ENCODE measurements at places on chromosomes 11 and 22.

DNA sequence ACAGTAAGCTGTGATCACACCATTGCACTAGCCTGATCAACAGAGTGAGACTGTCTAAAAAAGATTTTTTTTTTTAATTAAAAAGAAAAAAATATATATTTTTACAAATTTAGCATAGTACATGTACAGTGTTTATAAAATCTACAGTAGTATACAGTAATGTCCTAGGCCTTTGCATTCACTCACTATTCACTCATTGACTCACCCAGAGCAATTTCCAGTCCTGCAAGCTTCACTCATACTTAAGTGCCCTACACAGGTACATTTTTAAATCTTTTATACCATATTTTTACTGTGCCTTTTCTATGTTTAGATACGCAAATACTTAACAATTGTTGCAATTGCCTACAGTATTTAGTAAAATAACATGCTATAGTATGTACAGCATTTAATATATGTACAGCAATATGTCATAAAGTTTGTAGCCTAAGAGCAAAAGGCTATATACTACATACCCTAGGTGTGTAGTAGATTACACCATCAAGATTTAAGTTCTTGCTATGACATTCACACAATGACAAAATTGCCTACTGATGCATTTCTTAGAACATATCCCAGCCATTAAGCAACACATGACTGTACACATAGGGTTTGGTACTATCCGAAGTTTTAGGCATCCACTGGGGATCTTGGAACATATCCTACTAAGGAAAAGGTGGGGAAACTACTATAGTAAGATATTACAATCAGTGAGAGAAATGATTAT lies 22.8 kb downstream of the PIK3C2A start:
- no peak for DNase-seq

- DNase-seq: no peak
These were observed at the start of gene ELMOD1 for GRCh38 chr11:107590460-107591377. TSS of gene ELMOD1 (plus strand) at chr11:107591147. CDS start at chr11:107618190, 27,043 bp downstream.

- DNase-seq: no peak
These were observed 63.6 kb upstream of the PAX6 start for GRCh38 chr11:31874631-31875191.

- no peak for DNase-seq
These were observed 96.4 kb upstream of the LDLRAD3 start for GRCh38 chr11:35847473-35847872.

DNA sequence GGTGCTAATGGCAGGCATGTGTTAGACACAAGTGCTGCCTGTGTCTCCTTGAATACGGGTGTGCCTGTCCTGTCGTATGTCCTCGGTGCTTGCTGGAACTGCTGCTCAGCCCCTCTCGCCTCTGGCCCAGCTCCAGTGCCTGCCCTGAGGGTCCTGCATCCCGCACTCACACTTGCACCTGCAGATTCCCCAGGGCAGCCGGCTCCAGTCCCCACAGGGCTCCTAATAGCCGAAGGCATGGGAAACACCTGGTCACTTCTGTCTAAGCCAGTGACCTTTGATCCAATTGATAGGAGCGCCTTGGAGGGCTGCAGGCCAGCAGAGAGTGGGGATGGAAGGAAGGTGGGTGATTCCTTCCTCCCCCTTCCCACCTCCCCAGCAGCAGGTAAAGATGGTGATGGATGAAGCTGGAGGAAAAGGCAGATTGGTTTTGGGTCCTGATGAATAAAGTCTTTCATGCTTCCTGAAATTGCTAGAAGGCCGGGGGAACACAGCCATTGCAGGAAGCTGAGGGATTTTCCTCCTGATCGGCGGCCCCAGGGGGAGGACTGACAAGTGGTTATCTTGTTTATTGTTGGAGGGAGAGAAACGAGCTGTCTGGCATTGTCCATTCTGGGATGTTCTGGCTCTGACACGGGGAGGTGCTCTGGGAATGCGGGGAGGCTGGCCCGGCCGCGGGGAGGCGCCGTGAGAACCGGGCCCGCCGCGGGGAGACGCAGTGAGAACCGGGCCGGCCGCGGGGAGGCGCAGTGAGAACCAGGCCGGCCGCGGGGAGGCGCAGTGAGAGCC lies 110.9 kb upstream of the B3GAT1 start:
- DNase-seq: no peak

DNA sequence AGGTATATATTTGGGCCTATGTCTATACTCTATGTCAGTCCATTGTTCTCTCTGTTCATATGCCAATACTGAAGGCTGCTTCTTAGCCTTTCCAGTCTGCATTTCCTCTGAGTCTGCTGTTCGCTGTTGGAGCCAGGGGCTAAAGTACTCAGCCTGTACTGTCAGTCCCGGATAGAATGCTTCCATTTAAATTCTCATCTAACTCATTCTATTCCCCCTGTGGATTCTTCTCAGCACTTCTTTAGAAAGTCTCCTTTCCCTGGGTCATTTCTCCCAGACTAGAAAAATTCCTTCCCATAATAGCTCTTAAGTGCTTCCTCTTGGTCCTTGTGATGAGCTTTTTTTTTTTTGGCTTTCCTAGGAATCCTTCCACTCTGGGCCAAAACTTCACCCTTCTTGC lies 293.1 kb downstream of the KIRREL3 start:
- no peak for DNase-seq

DNA sequence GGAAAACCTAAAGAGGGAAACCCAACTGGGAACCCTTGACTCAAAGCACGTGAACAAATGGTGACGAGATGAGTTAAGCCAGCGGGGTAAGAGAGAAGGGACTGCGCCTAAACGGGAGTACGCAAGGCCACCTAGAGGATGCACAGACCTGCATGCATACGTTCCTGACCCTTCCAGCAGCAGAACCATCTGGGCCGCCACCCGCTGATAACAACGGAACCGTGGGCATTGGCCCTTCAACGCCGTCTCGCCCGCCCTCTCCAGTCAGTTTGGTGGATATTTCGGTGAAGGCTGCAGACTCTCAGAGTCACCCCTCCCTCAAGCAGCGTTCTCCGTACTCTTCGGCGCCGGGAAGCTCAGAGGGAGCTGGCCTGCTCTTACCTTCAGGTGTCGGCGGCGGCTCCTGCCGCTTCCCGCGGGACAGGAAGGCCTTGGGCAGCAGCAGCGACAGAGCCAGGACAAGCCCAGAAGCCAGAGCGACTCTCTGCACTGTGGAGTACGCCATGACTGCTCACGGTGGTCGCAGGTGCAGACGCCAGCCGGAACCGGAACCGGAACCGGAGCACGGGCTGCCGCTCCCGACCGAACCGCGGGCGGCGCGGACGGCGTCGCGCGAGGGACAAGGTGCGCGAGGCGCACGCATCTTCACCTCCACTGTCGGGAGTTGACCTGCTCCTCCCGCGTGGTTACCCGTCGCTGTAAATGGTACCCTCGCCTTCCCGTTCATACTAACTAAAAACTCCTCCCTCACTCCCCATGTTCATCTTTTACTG lies at the start of gene RIC3:
TSS of gene RIC3 (minus strand) at position 541 of the 773 bp plus-strand sequence. CDS start at position 505, 36 bp downstream.
- DNase-seq: peak; percentile 31
